Stimulated activated CD4-positive, alpha-beta T cell treated with anti-CD3 and anti-CD28 coated beads, Interleukin-12 subunit alpha, Interleukin-12 subunit beta, amount 100 ng/mL, for 24 hours (primary cell): ENCODE measurements at places on chromosomes 2 and 18.

- no peak for DNase-seq
Observed at GRCh38 chr2:167140767-167141166, 252.5 kb downstream of the XIRP2 start.

- no peak for DNase-seq
Observed at GRCh38 chr18:63757541-63757940, 17.7 kb upstream of the SERPINB7 start.

- DNase-seq, result no peak
Observed at GRCh38 chr2:231359948-231360347, 35.6 kb upstream of the B3GNT7 start.

GRCh38 chr2:100580367-100581276 lies 17.8 kb downstream of the PDCL3 start:
- no peak for DNase-seq

GRCh38 chr2:204170411-204170810 lies 233.8 kb downstream of the ICOS start:
- no peak for DNase-seq

- DNase-seq, result no peak
Observed at GRCh38 chr2:158686210-158686691, 108.9 kb upstream of the DAPL1 start.

DNA sequence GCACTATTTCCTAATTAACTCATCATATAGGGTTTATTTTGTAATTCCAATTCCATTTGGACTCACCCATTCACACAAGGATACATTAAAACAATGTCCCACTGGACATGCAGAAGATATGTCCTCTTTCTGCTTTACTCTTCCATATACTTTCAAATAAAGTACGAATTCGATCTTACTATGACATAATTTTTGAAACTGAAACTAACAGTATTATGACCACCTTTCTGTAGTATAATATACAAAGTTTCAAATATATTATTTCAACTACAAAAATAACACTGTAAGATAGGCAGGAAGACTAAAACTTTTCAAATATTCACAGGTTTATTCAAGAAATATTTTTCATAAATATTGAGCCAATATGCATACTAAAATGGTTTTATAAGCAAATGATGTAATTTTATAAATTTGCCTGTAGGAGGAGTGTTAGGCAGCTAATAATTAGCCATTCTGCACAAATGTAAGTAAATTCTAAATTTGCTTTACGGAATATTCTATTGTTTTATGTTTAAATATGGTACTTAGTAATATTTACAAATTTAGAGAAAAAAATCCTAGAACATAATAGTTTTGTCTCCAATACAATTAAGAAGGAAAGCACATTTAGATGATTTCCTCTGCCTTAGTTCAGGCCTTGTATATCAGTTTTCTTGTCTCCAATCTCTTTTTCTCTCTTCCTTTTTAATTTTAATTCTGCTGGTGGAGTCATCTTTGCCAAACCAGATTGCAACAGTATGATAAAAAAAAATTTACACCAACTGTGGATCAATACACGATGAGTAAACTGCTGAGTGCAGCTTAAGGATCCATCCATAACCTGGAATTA lies 85.9 kb downstream of the CERKL start:
- DNase-seq, result no peak

- DNase-seq, result no peak
Observed at GRCh38 chr18:44778788-44779187, 98.1 kb downstream of the SETBP1 start.

- DNase-seq, result no peak
Observed at GRCh38 chr2:39855856-39856255, 76.8 kb upstream of the THUMPD2 start.

DNA sequence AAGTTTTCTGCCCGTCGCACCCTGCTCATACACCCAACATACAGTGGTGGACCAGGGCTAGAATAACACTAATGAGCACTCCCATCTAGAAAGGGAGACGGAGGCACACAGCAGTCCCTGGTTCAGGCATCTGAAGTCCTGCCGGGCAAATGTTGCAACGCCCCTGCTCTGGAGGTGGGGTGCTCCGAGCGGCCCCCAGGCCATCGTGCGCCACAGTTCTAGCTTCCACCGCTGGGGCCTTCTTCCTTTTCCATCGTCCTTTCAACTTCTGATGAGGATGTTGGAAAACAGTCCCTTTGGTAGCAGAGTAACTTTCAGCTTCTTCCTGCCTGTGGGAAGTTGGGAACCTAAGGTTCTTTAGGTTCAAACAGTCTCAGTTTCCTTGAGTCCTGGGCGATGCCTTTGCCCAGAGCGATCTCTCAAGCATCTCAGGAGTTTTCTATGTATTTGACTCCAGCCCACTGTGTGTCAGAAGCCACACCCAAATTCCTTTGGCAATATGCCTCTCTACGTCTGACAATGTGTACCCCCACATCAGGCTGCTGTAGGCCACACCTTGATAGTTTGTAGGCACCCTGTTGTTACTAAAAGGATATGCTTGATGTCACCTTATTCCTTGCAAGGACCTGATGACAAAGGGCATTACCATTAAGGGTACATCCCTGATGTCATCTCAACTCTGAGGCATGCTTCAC lies 258.8 kb downstream of the GLI2 start:
- DNase-seq, result no peak

DNA sequence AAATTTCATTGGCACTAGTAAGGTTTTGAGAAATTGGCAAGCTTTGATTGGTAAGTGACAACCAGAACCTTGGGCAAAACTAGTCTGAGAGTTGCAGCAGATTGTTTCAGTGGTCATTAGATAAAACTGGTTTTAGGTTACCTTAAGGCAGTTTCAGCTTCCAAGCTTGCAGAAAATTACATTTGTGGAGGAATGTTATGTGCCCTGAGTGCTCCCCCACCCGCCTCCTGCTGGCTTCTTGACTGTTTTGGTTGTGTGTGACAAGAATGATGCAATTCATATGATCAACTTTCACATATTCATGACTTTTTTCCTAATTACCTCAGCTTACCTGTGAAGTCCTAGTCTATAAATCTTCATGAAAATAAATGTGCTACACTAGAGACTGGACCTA lies 599.5 kb upstream of the ZNF804A start:
- no peak for DNase-seq

GRCh38 chr18:66346833-66347588 lies 256.9 kb downstream of the CDH19 start:
- no peak for DNase-seq

- DNase-seq, result no peak
Observed at GRCh38 chr2:202545523-202545922, 89.2 kb upstream of the FAM117B start.
